Activated gamma-delta T cell treated with Interleukin-2 at 50 U/mL for 16 hours (primary cell): ENCODE measurements at places on chromosomes 2 and 18.
A peak's percentile ranks its signal among the peaks of the same experiment; 100 is the strongest.

GRCh38 chr18:79609841-79610281 lies 69.7 kb upstream of the CTDP1 start:
- DNase-seq: no peak

- peak; percentile 20 for DNase-seq
These were observed 14.1 kb upstream of the MEX3C start for GRCh38 chr18:51211552-51211951.

- no peak for DNase-seq
These were observed 276.2 kb downstream of the MYCN start for GRCh38 chr2:16216558-16216945.

GRCh38 chr2:235002198-235003095 lies 50.6 kb downstream of the SH3BP4 start:
- no peak for DNase-seq

DNA sequence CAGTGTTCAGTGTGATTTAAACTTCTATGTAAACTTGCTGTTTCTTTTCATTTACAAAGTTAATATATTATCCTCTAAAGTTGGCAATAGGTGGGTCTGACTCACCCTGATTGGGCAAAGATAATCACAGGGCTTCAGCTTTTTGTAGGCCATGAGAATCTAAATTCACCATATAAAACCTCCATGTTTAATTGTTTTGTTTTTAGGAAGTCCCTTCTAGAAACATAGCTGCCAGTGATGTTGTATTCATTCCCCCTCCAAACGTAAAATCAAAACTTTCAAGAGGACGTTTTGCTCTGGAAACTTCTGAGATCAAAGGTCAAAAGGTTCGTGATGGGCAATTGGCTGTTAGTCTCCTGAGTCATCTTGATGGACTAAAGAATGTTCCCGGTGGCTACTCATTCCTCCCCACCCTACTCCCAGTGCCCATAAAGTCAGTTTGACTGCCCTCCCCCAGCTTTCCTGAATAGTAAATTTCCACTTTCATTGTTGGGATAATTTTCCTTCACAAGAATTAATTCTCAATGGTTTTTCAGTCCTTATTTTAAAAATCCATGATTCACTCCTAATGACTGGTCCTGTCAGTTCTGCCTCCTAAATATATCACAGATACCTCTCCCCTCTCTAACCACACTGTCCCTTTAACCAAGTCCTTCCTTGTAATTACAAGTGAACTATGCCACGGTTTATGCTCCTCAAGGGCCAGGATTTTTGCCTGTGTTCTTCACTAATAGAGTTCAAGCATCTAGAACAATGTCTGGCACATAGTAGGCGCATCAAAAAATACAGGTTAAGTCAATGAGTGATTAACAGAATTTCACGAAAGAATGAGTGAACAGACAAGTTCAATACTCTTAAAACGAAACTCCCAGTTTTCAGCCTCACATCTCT lies 164.4 kb upstream of the VRK2 start:
- DNase-seq: no peak

DNA sequence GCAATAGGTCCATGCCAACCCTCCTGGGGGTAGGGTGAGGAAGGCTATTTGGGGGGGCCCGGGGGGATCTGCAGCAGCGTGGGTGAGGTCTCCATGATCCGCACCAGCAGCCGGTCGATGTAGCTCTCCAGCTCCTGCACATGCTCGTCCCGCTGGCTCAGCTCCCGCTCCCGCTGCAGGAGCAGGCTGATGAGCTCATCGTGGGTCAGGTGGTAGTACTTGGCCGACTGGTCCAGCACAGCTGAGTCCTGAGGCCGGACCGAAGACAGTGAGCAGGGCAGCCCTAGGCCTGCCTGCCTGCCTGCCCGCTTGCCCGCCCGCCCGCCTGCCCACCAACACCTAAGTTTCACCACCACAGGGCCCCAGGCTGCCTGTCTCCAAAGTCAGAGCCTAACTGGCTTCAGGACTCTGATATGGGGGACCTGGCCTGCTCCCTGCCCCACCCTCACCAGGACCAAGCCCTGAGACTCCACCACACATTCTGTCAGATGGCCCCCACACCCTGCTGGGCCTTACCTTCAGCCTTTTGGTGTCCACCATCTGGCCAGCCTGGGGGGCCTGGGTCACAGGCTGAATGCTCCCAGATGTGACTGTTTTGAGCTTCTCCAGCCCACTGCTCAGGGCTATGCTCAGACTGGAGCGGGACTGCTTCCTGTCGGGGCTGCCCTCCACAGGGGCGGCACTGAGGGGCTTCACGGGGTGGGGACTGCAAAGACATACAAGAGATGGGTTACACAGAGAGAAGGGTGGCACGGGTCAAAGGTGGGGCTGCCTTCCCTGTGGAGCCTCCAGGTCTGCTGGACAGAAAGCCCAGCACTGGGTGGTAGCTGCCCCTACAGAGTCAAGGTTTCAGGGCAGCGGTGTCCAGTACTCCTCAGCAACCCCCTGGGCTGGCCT lies 4.2 kb upstream of the SFXN5 start:
- no peak for DNase-seq

DNA sequence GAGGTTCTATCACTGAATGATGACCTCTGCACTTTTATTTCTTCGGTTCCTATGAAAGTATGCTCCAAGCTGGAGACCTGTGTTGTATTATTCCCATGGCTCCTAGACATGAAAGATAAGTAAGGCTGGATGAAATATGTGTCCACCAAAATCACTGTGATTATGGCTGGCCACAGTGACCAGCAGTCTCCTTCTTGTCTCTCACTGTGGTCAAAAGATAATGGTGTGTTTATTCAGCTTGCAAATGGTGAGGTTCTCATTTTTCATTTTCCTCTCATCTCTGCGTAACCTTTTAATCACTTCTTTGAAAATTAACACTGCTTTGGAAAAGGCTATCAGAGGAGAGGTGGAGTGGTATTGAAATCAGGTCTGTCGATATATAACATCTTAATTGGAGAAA lies 107.8 kb upstream of the DAPL1 start:
- no peak for DNase-seq

- no peak for DNase-seq
These were observed 670.6 kb downstream of the BCL11A start for GRCh38 chr2:59882822-59883221.

- no peak for DNase-seq
These were observed 105.4 kb downstream of the ACOXL start for GRCh38 chr2:110837446-110838409.

- DNase-seq: no peak
These were observed 225.8 kb downstream of the TTC32 start for GRCh38 chr2:19675856-19676460.

DNA sequence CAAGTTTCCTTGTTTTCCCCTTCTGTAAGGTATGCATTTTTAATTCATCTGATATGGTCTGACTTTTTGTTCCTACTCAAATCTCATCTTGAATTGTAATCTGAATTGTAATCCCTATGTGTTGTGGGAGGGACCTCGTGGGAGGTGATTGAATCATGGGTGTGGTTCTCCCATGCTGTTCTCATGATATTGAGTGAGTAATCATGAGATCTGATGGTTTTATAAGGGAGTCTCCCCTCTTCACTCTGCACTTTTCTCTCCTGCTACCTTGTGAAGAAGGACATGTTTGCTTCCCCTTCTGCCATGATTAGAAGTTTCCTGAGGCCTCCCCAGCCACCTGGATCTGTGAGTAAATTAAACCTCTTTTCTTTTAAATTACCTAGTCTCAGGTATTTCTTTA lies 476.1 kb downstream of the LPIN1 start:
- no peak for DNase-seq

DNA sequence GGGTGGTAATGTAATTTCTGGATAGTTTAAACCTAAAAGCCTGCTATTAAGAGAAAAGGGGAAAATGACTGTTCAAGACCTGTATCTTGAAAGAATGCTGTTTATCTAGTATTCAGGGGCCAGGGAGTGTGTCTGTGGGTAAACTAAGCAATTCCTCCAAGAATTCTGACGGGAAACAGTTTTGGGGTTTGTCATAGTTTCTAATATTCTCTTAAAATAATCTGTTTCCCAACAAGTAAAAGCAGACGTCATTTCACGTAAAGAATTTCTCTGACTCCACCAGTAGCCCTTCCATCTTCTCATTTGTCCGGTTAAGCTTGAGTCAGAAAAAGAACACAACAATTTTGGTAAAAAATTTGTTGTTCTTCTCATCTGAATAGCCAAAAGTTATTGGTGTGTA lies 232.1 kb upstream of the EPAS1 start:
- no peak for DNase-seq
